ENCODE measurements at places on chromosomes 12 and 14.

GRCh38 chr12:101414533-101415119 lies 7.1 kb upstream of the ARL1 start:
- DNase-seq: no peak

GRCh38 chr14:21543963-21544362 lies 17.8 kb upstream of the SALL2 start:
- no peak for DNase-seq

DNA sequence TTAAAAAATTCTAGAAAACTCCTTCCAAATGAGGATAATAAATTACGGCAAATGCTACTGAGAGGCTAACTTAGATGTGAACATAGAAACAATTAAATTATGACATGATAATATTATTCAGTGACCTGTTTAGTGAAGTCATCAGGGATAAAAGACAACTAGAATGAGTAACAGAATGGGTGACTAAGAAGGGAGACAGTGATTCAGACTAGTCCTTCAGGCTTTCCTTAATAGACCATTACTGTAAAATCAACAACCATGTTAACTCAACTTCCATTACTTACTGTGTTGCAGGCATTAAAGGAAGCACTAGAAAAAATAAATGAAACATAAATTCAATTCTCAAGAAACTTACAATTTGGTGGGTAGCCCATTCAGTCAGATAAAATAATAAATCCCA lies 543.9 kb upstream of the LRFN5 start:
- no peak for DNase-seq

DNA sequence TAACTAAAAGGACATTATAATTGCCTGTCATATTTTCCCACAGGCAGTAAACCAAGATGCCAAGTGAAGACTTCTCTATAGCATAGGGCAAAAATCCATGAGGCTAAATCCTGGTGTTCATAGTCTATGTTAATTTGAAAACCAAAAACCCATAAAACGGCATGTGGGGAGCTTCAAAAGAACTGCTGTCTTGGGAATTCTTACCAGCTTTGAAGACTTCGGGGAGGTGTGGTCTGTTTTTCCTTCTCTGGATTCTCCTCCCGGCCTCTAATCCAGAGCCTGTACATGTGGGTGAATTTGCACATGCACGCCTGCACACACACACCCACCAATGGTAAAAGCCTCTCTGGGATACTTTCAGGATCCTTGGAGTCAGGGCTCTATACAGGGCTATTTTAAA lies 61.9 kb upstream of the IFNG-AS1 start:
- no peak for DNase-seq

DNA sequence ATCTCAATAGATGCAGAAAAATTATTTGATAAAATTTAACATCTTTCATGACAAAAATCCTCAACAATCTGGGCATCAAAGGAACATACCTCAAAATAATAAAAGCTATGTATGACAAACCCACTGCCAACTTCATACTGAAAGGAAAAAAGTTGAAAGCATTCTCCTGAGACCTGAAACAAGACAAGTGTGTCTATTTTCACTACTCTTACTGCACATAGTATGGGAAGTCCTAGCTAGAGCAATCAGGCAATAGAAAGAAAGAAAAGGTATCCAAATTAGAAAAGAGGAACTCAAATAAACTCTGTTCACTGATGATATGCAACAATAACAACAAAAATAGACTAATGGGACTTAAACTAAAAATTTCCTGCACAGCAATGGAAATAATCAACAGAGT lies 90.1 kb downstream of the SLCO1B1 start:
- no peak for DNase-seq

DNA sequence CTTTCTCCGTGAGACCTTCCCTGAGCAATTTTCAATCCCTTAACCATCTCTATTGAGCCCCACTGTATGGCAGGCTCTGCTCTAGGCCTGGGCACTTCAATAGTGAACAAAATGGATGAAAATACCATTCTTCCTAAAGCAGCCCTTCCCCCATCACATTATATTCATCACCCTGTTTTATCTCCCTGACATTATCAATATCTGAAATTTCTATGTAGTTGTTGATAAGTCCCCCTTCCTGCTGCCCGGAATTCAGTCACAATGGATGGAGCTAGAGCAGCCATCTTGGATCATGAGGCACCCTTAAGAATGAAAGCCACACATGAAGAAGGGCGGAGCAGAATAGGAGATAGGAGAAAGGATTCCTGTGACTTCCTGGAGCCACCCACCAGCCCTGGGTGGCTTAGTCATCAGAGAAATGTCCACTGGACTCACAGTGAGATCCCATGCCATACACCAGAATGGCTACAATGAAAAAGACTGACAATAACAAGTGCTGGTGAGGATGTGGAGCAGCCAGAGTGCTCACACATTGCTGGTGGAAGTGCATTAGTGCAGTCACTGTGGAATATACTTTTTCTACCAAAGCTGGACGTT lies 33.9 kb downstream of the SCARB1 start:
- no peak for DNase-seq

DNA sequence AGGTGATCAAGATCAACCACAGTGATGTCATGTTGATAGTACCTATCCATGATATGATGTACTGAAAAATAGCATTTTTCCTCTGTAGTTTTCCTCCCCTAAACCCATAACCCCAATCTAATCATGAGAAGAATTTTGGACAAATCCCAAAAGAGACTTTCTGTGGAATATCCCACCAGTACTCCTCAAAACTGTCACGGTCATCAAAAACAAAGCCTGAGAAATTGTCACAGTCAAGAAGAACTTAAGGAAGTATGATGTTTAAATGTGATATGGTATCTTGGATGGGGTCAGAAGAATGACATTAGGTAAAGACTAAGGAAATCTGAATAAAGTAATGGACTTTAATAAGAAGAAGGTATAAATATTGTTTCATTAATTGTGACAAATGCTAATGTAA lies 248.8 kb downstream of the RMST start:
- no peak for DNase-seq

DNA sequence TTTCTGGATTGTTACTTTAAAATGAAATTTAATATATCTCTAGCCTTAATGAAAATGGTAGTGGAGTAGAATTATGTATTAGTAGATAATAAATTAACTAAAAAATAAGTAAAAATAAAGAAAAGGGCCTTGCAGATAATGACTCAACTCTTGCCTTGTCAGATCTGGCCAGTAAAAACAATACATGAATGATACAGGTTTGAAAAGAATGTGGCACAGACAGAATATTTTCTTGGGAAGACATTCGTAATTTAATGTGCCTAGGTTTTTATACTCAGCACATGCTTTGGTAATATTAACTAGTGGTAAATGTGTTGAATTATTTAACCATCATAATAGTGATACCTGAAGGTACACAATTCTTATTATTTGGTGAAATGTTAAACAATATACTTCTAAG lies 28.3 kb downstream of the ATF7IP start:
- no peak for DNase-seq

- no peak for DNase-seq
Observed at GRCh38 chr14:59664741-59665140, 88.1 kb upstream of the CCDC175 start.

DNA sequence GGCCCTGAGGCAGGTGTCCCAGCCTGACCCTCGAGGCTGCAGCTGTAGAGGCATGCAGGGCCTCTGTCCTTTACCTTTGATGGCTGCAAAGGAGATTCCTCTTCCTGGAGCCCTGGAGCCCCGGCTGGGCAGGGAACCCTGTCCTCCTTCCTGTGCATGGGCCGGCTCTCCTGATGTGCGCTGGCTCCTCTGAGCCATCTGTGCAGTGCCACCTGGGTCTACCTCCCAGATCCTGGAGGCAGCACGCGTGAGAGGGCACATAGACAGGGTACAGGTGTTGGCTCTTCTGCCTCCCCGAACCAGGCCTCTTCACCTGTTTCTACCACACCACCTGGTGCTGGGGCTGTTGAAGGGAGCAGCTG lies 115.1 kb downstream of the BEGAIN start:
- DNase-seq: no peak

DNA sequence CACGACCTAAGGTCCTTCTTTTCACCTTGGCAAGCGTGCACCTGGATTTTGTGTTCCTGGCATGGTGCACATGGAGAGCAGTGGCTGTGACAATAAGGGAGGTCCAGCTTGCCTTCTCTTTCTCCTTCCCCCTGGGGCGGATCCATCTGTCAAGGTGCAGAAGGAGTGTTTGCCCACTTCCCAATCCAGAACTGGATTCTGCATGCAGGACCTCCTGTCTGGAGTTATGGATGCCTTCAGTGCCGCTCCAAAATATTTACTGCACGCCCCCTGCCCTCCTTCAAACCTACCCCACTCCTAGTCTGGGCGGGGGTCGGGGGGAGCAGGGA lies 192.7 kb downstream of the DPF3 start:
- DNase-seq: no peak

DNA sequence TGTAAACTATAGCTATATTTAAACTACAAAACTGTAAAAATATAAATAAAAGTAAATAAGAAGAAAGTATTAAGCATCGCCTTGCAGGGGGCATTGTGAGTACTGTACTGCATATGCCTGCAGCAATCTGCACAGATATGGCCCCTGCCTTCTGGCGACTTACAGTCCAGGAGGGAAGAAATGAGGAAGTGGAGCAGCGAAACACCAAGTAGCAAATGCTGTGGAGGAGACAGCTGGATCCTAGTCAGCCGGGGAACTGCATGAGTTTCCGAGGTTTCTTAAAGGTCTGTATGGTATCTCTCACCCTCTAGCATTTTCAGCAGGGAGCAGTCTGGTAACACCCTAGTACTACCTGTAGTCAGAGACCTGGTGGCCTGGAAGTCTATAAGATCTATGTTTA lies 256.9 kb downstream of the CACNA1C start:
- DNase-seq: no peak

Data from stimulated activated CD8-positive, alpha-beta memory T cell treated with anti-CD3 and anti-CD28 coated beads, Interleukin-7, amount 100 ng/mL, for 1 hour (primary cell).